Endothelial cell (in vitro differentiated cells): ENCODE measurements at places on chromosomes 12 and 14.
A peak's percentile ranks its signal among the peaks of the same experiment; 100 is the strongest.

GRCh38 chr14:61331992-61332657 is 10.7 kb downstream of the PRKCH start:
- DNase-seq: no peak

- DNase-seq: no peak
Measured at GRCh38 chr14:101784631-101785030, 23.1 kb downstream of the PPP2R5C start.

DNA sequence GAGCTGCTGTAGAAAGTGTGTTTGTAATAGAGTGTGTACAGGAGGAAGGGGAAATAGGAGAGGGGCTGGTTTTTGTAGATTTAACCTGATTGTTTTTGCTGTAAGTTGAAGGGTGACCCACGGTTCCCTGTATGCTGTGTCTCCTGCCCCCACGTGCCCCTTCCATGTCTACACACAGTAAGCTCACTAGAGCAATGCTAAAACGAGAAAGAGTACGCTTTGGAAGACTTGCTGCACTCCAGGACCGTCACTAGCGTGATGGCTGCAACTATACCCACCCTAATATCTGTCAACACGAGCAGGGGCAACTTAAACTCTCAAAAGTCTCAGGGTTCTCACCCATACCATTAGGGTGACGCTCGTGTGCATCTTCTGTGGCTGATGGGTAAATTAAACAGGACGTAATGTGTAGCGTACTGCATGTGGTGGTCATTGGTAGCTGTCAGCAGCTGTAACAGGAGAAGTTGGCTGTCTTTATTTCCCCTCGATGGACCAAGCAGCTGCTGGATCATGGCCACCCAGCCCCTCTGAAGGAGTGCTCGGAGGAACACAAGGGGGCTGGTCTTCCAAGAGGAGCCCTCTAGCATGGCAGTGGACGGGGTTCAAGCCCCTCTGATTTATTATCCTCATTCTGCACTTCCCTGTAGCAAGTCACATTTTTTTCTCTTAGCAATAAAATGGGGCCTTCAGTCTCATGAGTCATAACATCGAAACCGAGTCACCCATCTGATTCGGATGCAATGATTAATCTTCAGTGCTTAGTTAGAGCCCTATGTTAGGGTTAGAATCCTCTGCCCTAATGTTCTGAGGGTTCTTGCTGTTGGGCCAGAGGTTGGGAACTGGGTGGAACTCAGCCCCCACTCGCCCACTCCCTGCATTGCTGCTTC is 14.0 kb downstream of the CCND2 start:
- no peak for DNase-seq

- peak; percentile 6 for DNase-seq
Measured at GRCh38 chr12:18753481-18754123, 15.7 kb downstream of the CAPZA3 start.

DNA sequence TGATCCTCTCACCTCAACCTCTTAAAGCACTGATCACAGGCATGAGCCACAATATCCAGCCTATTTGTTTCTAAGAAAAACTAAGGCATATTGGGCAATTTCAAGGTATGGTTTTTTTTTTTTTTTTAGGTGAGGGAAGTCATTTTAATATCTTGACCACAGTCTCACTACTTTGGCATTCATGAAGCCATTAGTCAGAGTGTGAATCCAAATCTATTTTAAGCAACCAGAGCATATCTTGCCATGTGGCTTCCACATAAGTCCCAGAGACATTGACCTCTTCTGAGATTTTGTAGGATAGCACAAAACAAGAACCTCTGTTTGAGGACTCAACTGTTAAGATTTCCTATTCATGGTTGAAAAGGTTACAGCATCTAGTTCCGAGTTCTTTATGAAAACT is 130.3 kb upstream of the RBM19 start:
- no peak for DNase-seq

GRCh38 chr14:60815371-60815770 is 80.8 kb downstream of the MNAT1 start:
- DNase-seq: no peak

DNA sequence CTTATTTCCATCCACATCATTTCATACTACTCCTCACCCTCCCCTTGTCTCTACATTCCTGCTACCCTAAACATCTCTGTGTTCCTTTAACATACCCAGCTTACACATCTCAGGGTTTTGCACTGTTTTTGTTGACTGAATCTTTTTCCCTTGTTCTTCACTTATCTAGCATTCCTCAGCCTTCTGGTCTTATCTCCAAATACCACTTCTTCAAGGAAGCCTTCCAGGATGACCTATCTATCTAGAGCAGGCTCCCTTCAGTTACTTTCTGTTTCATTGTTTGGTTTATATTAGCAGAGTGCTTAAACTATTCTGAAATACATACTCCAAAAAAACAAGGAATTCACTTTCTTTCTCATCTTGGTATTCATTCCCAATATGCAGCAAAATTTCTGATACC is 353.1 kb downstream of the NAV3 start:
- no peak for DNase-seq

DNA sequence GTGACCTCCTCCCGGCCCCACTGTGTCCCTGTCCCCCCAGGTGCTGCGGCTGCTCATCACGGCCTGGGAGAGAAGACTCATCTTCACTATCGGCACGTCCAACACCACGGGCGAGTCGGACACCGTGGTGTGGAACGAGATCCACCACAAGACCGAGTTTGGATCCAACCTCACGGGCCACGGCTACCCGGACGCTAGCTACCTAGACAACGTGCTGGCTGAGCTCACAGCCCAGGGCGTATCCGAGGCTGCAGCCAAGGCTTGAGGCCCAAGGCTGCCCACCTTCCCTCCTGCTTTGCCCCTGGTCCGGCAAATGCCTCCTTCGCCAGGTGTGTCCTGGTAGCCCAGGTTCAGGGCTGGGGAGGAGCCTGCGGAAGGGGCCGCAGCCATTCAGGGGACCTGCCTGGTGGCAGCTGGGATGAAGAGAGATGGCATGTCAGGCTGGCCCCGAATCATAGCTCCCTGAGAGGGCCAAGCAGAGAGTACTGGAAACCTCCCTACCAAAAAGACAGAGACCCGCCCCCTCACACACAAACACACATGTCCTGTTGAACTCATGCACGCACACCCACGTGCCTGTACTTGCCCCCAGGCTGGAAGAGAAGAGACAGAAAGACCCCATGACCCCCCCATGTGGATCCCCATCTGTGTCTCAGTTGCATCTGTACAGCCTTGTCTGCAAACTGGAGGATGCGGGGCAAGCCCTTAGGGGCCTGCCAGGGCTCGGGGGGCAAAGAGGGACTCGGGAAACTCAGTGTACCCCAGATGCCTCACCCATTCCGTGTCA is 38.7 kb downstream of the RASAL1 start:
- DNase-seq: no peak

DNA sequence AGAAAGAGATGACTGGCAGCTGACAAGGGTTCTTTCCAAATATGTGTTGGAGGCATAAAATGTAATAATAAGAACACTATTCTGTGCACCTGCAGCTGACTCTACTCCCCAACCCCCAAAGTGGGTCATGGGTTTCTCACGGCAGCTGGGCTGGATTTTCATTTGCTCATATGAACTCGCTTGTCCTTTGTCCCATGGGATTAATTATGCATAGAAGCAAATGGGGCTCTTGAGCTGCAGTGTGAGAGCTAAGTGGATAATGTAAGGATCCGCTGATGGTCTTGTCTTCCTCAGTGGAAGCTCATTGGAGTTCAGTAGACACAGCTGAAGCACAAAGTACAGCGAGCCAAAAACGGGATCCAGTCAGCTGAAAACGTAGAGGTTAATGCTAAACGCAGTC is 46.3 kb downstream of the TTC8 start:
- no peak for DNase-seq

DNA sequence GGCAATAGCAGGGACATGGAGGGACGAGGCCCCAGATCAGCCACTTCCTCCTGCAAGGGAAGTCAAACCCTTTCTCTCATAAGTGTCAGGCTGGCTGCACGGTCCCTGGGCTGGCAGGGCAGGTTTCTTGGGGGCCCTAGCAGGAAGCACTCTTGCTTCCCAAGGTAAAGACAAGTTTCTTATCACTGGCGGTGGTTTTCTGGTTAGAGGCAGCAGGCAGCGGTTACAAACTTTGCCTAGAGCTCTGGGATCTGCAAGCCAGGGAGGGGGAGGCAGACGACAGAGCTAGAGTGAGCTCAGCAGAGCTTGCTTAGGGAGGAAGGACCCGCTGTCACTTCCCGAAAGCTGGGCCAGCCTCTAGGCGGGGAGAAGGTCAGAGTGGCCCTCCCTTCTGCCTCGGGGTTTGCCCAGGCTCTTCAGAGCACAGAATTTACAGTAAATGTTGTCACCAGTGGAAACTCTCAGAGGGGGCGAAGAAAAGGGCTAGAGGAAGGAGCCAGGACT is 20.4 kb downstream of the BATF start:
- no peak for DNase-seq

GRCh38 chr12:48104531-48104930 is 1.3 kb downstream of the SENP1 start:
- DNase-seq: no peak

GRCh38 chr14:75064205-75064567 is 362 bp upstream of the ACYP1 start:
- no peak for DNase-seq

GRCh38 chr12:4197922-4198763 is 75.4 kb upstream of the CCND2 start:
- DNase-seq: no peak

- DNase-seq: no peak
Measured at GRCh38 chr14:103738701-103739451, 23.3 kb downstream of the ZFYVE21 start.
